ENCODE measurements at places on chromosomes 6 and 20.

GRCh38 chr20:5000263-5001173 lies 792 bp downstream of the SLC23A2 start:
- DNase-seq = no peak

- DNase-seq = no peak
Observed at GRCh38 chr20:50427719-50428083, 82.5 kb upstream of the PTPN1 start.

- DNase-seq = no peak
Observed at GRCh38 chr6:26173836-26174145, 86.6 kb downstream of the HFE start.

GRCh38 chr20:20465252-20465651 lies 97.3 kb downstream of the INSM1 start:
- no peak for DNase-seq

DNA sequence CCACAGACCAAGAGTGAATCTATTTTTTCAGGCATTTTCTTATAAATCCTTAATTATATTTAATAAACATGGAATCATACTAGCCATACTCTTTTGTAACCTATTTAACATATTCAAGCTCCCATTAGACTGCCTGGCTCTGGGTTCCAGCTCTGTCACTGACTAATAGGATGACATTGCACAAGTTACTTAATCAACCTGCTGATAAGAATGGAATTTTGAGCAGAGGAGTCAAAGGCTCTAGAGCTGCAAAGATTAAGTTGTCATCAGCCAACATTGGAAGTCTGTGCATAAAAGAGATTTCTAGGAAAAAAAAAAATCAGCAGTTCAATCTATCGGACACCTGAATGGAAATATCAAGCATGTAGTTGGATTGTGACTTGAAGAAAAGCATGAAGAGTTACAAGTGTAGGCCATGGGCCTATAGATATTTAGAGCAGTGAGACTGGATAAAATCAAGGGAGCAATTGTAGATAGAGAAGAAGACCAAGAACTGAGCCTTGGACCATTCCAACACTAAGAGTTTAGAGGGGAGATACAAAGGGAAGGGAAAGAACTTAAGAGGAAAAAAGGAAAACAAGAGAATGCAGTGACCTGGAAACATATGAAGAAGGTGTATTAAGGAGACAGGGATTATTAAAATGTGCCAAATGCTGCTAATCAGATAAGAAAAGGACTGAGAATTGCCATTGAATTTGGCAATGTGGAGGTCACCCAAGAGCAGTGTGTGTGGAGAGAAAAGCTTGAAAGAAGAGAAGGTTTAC lies 11.0 kb upstream of the HINT3 start:
- no peak for DNase-seq

GRCh38 chr6:51926125-51926524 lies 161.3 kb downstream of the PKHD1 start:
- no peak for DNase-seq

DNA sequence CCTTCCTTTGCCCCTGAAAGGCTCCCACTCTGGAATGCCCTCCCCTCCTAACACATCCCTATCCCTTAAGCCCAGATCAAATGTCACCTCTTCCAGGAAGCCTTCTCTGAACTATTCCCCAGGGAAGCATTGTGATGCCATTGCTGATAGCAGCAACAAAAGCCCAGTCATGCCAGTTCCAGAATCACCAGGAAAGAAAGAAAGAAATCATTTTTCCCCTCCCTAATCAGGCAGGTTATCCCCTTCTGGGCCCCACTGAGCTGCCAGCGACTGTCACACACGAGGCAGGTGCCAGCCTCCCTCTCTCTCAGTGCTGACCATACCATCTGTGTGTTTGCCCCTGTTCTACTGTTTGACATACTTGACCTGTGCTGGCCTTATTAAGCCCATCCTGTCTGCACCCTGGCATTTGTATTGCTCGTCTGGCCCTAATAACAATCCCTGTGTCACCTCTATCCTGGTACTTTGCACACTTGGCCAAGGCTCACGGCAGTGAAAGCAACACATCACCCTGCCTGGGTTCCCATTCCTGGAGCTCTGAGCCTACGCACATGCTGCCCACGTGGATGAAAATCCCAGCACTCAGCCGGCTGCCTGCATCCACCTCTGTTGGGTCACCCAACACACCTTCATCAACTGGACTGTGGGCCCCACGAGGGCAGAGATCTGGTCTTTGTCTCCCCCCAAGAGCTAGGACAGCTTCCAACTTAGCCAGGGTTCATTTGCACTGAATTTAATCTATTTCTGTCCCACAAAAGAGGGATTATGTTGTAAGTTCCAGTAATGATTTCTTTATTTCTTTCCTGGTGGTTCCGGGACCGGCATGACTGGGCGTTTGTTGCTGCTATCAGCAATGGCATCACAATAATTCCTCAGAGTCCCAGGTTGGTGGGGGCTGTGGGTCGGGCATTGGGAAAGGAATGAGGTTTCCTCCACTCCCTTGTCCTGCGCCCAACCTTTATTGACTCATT lies 5.3 kb upstream of the BPIFB1 start:
- DNase-seq = no peak

Measured in NCI-H1417 treated with DMSO at 0.1 percent for 48 hours (cell line).